ENCODE measurements at places on chromosomes 6 and 20.

DNA sequence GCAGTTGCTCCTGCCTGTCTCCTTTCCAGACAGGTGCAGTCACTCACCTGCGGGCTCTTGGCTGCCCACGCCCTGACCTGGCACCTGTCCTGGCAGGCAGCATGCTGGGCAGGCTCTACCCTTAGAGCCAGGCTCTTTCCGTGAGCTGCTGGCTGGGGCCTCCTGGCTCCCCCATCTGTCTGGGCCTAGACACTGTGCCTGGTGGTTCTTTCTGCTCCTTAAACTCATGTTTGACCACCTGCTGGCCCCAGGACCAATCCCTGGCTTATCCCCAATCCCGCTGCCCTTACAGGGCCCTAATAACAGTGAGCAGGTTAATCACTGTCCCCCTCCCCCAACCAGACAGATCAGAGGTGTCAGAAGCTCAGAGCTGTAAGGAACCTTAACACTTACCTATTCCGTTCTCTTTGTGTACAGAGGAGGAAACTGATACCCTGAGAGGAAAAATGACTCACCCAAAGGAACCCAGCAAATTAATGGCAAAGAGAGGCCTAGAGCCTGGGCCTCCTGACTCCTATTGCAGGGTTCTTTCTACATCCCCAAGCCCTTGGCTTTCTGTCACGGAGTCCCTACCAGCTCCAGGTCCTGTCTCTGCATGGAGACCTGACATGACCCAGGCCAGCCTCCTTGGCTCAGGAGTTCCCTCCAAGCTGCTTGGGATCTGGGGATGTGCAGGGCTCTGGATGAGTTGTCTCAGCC lies 54.7 kb downstream of the RAB44 start:
- DNase-seq: no peak

DNA sequence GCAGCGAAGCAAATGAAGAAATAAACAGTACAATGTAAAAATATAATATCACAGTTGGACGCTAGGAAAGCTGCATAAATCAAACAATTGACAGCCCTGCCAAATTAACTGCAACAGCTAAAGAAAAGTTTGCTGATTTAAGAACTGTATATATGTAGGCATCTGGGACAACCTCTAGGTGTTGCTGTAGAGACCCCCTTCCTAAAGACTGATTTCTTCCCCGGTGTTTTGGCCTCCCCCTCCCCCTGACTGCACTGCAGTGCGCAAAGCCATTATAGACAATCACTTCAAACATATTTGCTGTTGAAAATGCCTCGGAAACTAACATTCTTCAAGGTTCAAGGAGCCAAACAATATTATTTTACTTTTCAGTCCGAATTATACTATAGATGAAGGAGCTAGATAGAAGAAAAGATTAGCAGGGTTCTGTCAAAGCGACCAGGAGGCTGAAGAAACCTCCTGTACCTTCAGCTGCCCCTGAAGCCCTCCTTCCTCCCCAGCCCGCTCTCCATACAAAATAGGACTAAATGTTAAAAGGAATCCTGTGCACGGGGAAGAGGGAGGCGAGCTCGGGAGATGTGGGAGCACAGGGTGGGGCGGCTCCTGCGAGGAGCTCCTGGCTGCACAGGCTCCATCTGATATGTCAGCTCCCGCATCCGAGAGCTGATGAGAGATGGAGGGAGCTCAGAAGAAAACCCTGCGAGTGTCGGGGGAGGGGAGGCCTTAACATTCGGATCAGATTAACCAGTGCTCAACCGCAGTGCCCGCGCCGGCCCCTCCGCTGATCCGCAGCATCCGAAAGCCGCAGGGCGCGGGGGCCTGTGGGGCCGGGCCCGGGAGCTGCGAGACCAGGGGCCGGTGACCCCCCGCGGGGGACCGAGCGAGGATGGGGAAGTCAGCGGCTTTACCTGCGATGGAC lies 822 bp downstream of the ELOVL4 start:
- DNase-seq: no peak

GRCh38 chr20:61798632-61799031 lies 267.0 kb downstream of the TAF4 start:
- no peak for DNase-seq

- peak; percentile 37 for DNase-seq
These were observed 3.6 kb upstream of the MICA start for GRCh38 chr6:31399589-31400466.

DNA sequence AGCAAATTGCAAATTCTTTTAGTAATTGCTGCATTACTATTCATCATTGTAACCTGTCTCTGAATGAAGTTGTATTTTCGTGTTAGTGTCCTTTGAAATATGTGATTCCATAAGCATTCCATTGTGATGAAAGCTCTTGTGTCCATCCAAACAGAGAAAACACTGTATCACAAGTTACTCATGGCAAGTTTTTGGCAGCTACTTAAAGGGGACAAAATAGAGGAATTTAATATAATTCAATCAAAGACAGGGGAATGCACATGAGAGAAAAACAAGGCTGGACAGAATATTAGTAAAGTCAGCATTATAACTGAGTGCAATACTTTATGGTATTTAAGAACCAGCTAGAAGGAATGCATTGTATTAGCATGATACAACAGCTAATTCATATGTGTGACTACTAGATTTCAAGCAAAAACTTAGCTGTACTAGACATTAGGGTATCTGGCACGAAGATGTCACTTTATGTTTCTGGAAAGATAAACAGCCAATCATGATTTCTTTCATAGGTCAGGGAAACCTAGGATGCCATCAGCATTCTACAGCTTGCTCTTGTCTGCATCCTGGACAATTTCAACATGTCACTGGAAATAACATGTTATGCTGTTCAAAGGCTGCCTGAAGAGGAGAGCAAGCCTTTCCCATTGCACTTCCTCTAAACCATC lies 270.6 kb upstream of the MARCKS start:
- no peak for DNase-seq

DNA sequence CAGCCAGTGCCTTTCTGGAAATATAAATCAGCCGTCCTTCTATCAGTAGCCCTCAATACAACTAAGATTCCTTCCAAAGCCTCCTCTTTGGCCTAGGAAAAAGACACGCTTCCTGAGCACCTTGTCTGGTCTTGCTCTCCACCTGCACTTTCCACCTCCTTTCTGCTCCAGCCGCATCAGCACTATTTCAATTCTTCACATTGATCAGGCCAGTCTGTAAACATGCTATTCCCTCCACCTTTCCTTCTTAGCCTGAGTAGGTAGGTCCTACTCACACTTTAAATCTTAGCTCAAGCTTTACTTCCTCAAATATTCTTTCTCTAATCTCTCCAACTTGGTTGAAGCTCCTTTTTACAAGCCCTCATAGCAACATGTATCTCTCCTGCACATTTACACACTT lies 11.4 kb downstream of the RANBP9 start:
- DNase-seq: no peak

GRCh38 chr20:47747669-47748031 lies 37.6 kb downstream of the SULF2 start:
- DNase-seq: no peak

DNA sequence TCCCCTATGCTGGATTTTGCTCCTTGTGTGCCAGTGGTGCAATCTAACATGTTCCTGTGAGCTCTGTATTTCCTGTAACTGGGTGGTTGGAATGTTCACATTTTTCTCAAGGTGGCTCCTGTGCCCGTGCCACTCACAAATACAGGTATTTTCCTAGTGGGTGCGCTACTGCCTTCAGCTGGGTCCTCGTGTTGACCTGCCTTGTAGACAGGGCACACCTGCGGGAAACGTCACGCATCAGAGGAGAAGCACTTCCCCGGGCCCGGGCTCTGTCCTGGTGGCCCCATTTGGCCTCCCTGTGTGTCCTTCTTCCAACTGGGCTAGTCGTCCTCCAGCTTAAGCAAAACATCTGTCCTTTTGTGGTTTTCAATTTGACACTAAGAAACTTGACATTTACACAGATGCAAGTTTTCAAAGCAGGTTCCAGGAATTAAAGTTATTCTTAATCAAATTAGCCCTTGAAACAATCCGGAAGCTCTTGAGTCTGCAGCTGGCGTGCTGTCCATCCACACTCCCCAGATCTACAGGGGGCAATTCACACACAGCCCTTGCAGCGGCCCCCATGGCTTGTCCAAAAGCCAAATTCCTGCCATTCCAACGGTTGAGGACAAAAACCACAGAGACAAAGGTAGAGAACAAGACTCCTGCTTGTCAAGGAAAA lies 275.1 kb downstream of the CDC5L start:
- no peak for DNase-seq

DNA sequence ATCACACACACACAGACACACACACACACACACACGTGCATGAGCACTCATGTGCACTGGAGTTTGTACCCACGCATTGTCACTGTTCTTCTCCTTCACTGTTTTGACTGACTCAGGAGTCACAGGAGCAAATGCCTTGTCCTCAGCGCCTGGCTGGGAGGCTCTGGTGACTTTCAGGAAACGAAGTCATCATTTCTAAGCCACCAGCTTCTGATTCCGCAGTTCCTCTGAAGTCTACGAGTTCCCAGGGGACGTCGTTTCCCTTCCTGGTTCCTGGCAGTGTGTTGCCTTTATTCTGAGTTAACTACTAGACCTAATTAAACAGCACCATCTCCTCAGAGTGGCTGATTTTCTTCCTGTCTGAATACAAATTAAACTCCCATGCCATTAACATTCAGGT lies 82.2 kb upstream of the PMEPA1 start:
- no peak for DNase-seq

DNA sequence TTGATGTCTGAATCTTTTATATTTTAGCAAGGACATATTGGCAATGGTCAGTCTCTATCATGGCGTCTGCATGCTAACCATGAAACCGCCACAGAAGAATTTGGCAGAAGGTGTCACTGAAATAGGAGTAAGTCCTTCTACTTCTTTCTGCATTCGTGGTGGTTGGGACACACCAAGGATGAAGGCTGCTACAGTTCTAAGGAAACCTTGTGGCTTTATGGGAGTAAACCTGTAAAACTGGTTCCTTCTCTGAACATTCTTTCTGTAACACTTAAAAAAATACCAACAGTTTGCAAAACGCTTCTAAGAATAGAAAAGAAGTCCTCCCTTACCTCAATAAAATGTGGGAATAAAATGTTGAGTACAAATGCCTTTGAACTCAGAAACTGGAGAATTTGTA lies 195.3 kb downstream of the SLC24A3 start:
- no peak for DNase-seq

Measured in stimulated activated CD8-positive, alpha-beta memory T cell treated with anti-CD3 and anti-CD28 coated beads, Interleukin-2, amount 100 ng/mL, for 1 hour (primary cell).